Tibial nerve (tissue), 4 donors: ENCODE measurements at places on chromosomes 5 and 9.

GRCh38 chr5:125357660-125358059 lies 611.2 kb upstream of the ZNF608 start:
- no peaks in the 10 kb centered on the region for H3K27me3 ChIP-seq
- H3K4me1 ChIP-seq, result no peaks in the 10 kb centered on the region
- no peak overlapping the region for H3K27ac ChIP-seq
- H3K4me3 ChIP-seq, result no peak overlapping the region
- H3K36me3 ChIP-seq, result no peaks in the 10 kb centered on the region

DNA sequence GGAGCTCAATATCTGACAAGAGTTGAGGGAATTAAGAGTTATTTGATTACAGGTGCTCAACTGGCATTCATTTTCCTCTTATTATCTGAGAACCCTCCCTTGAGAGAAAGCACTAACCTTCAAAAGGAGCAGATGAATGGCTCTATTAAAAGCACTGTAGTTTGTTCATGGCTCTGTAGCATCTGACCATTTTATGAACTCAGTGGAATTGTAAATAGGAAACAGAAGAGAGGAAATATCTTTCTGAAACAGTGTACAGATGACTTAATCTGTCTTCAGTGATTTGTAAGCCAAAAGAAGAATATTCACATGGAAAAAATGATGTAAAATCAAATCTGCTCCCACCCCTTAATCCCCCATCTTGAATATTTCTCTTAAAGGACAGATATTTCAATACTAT lies 810.4 kb upstream of the GRAMD2B start:
- no peak overlapping the region for H3K4me3 ChIP-seq
- no peak for DNase-seq
- H3K27me3 ChIP-seq, result no peaks in the 10 kb centered on the region
- no peaks in the 10 kb centered on the region for H3K4me1 ChIP-seq

- H3K27ac ChIP-seq, result no peak overlapping the region
- no peak for DNase-seq
- H3K4me3 ChIP-seq, result no peak overlapping the region
Measured at GRCh38 chr5:34858790-34859189, 19.8 kb downstream of the TTC23L start.

DNA sequence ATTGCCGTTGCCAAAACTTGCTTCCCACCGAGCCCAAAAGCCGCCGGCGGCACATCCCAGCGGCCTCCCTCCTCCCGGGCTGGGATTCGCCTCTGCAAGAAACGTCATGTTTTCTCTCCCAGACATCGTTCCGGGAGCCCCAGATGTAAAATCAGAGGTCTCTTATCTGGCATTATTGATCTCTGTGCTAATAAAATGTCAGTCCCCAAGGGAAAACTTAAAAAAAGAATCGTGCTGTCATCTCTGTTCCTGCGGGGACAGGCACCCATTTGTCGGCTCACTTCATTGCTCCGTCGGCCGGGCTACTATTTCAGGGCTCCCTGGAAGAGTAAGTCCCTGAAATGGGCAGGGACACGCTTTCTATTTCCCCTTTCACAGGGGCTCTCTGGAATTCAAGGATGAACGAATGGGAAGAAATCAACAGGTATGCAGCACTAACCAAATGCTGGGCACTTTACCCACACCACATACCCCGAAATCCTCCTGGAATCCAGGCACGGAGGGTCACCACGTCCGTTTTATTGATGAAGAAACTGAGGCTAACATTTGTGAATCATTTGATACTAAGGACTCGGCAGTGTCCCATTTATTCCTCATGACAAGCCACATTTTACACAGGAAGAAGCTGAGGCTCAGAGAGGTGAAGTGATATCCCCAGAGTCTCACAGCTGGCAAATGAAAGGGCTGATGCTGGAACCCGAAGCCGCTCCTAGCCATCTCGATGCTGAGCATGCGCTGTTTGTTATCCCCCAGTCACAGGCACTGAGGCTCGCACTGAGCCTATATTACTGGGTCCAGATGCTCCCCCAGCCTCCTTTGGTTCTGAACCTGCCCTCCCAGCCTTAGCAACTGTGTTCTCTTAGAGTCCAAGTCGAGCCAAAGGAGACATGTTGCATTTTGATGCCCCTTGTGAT lies 35.7 kb upstream of the MSX2 start:
- H3K4me1 ChIP-seq, result no peaks in the 10 kb centered on the region
- H3K27ac ChIP-seq, result no peak overlapping the region
- H3K36me3 ChIP-seq, result no peaks in the 10 kb centered on the region
- H3K27me3 ChIP-seq, result no peaks in the 10 kb centered on the region
- no peak for DNase-seq

DNA sequence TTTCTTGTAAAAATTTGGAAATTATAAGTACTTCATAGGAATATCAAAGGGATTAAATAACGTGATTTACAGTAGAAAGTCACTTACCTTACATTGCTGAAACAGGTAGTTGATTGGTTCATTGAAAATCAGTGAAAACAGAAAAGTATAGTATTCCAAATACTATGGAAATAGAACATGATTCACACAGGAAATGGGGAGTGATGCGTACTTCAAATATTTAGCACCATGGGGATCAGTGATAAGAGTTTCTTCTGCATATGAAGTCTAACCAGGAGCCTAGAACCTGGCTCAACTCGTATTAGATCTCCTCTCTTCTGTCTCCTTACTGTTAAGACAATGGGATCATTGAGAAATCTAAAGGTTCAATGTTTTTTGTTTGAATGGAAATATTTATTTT lies 133.3 kb downstream of the FAM174A start:
- no peaks in the 10 kb centered on the region for H3K36me3 ChIP-seq
- H3K4me3 ChIP-seq, result no peak overlapping the region
- no peak overlapping the region for H3K27ac ChIP-seq
- no peak for DNase-seq
- no peaks in the 10 kb centered on the region for H3K4me1 ChIP-seq
- no peaks in the 10 kb centered on the region for H3K27me3 ChIP-seq

GRCh38 chr9:88531920-88532698 lies 2.9 kb upstream of the NXNL2 start:
- no peak overlapping the region for H3K4me3 ChIP-seq
- H3K27ac ChIP-seq, result no peak overlapping the region
- no peaks in the 10 kb centered on the region for H3K36me3 ChIP-seq

DNA sequence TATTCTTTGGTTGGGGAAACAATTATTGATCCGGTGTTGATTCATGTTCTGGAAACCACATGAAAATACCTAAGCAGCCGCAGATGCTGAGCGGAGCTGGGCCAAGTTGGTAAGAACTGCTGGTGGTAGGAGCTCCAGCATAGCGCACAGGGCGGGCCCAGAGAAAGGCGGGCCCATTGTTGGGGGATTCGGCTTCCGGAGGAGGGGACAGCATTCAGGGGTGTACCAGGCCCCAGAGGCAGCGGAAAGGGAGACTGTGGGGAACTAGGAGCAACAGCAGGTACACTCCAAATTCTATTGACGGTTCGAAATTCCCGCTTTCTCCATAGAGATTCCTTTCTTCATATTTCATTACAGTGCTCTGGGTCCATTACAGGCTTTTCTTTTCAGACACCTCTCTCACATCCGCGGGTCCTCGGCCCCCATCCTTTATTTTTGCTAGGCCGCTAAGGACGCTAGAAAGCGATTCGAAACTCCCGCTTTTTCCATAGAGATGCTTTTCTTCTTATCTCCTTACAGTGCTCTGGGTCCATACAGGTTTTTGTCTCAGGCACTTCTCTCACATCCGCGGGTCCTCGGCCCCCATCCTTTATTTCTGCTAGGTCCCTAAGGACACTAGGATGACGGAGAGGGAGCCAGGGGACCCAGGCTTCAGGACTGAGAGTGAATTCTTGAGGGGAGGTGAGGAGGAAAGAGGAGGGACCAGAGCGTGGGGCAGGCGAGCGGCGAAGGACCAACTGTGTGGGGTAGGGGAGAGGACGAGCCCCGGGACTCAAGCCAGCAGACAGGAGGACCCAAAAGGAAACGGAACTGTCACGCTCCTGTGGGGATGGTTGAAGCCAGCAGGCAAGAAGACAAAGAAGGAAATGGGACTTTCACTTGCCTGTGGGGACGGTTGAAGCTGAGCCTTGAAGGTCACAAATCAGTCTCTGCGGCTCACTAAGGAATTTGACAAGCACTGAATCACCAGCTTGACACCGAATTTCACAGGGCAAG lies at the start of gene CCDC152:
TSS of gene CCDC152 (plus strand) at position 213 of the 996 bp plus-strand sequence. CDS start 2,304 bp downstream, outside the sequence.
- H3K4me3 ChIP-seq, result peak within 1 kb of the TSS; percentile 39
- DNase-seq, result no peak
- no peak within 1 kb of the TSS for H3K27ac ChIP-seq
- H3K36me3 ChIP-seq, result no peaks in the 10 kb centered on the region
- H3K27me3 ChIP-seq, result no peaks in the 10 kb centered on the region

GRCh38 chr9:89949111-89949510 lies 344.3 kb downstream of the GADD45G start:
- no peaks in the 10 kb centered on the region for H3K36me3 ChIP-seq
- DNase-seq, result no peak
- no peak overlapping the region for H3K27ac ChIP-seq
- H3K27me3 ChIP-seq, result no peaks in the 10 kb centered on the region

DNA sequence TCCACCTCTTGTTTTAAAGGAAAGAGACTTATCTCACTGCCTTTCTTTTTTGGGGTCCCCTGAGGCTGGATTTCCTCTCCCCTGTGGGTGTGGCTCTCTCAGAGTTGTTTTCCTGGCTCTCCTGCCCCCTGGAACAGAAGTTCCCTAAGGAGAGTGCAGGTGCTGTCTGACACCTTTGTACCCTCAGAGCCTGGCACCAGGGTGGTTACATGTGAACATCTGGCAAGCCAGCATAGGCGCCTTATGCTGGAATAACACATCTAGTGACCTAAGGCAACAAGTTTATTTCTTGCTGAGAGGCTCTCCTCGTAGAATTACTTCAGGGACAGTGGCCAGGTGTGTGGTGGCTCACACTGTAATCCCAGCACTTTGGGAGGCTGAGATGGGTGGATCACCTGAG lies 172.9 kb upstream of the PTCH1 start:
- H3K4me3 ChIP-seq, result no peak overlapping the region
- no peaks in the 10 kb centered on the region for H3K36me3 ChIP-seq
- no peaks in the 10 kb centered on the region for H3K27me3 ChIP-seq

DNA sequence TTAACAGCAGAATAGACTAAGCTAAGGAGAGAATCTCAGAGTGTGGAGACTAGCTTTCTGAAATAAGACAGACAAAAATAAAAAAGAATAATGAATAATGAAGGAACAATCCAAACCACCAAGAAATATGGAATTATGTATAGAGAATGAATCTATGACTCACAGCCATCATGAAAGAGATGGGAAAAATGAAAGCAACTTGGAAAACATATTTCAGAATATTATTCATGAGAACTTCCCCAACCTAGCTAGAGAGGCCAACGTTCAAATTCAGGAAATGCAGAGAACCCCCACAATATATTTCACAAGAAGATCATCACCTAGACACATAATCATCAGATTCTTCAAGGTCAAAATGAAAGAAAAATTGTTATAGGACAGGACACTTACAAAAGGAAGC lies 349.0 kb upstream of the MPDZ start:
- H3K4me3 ChIP-seq, result no peak overlapping the region
- H3K36me3 ChIP-seq, result no peaks in the 10 kb centered on the region
- DNase-seq, result no peak

- no peaks in the 10 kb centered on the region for H3K27me3 ChIP-seq
- no peaks in the 10 kb centered on the region for H3K4me1 ChIP-seq
- H3K36me3 ChIP-seq, result no peaks in the 10 kb centered on the region
- no peak for DNase-seq
- peak overlapping the region; percentile 36 for H3K27ac ChIP-seq
- H3K4me3 ChIP-seq, result no peak overlapping the region
Measured at GRCh38 chr5:159961176-159962160, 45.2 kb downstream of the ADRA1B start.

DNA sequence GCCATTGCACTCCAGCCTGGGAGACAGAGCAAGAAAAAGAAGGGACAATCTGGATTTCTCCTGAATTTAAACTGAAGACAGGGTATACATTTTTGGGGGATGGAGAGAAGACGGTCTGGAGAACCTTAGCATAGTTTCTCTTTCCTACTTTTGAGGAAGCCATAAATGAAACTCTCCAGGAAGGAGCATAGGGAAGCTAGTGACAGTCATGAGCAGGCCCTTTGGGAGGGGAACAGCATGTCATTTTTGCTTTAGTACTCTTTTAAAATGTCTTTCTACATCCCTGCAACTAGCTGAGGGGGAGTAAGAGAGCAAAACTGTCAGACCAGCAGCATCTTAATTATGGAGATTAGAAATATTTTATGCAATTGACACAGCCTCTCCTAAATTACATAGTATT lies 8.2 kb upstream of the SLC44A1 start:
- no peak for DNase-seq
- H3K36me3 ChIP-seq, result no peaks in the 10 kb centered on the region
- no peaks in the 10 kb centered on the region for H3K27me3 ChIP-seq
- no peak overlapping the region for H3K4me3 ChIP-seq
- H3K4me1 ChIP-seq, result no peaks in the 10 kb centered on the region

DNA sequence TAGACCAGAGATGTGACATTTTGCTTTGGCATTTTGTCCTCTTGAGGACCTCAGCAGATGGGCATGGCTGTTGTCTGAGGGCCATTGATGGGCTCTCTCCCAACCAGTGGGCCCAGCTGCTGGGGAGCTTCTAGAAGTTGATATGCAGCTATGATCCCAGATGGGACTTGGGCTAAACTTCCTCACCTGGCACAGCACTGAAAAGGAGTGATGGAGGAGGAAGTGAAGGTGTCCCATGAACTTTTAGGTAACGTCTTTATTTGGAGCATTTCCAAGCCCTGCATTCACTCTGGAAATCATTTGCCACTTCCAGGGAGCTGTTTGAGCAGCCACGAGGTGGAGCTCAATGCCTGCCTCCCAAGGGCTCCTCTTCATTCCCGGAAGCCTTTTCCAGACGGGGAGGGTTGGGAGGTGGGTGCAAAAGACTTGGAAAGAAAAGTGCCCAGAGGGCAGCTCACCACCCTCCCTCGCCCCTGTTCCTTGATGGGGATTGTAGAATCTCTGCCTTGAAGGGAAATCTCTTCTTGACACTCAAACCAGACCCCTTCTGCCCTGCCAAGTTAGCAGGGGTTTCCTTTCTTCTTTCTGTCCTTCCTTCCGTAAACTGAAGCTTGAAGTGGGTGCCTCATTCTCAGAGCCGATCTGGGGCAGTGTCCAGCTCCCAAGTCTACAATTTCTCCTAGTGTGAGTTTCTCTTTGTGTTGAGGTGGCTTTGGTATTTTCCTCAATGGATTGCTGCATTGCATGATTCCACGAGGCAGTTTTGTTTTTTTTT lies 18.1 kb upstream of the NEUROG1 start:
- no peaks in the 10 kb centered on the region for H3K36me3 ChIP-seq
- no peak for DNase-seq
- no peaks in the 10 kb centered on the region for H3K27me3 ChIP-seq
- H3K4me1 ChIP-seq, result no peaks in the 10 kb centered on the region

DNA sequence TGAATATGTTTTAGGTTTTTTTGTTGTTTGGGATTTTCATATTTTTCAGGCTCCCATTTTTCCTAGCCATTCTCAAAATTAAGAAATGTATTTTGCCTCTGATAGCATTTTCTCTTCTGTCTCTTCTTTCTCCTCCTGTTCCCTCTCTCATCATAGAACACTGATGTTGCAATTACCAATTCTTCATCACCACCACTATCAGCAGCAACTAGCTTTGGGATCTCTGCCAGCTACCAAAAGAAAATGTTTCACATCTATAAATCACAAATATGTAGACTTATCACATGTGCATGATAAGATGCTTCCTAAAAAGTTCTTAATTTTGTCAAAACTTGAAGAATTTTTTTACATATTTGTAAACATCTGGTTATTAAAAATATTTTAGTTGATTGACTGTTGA lies 887.1 kb downstream of the MAT2B start:
- DNase-seq, result no peak
- H3K4me3 ChIP-seq, result no peak overlapping the region
- H3K27ac ChIP-seq, result no peak overlapping the region
- H3K36me3 ChIP-seq, result no peaks in the 10 kb centered on the region
- no peaks in the 10 kb centered on the region for H3K4me1 ChIP-seq
